ENCODE measurements at places on chromosomes 6 and 20. TPM values are rescaled to one million over a fixed set of nuclear protein-coding genes. Genes with fewer than 3 reads are reported as not detected.
A peak's percentile ranks its signal among the peaks of the same experiment; 100 is the strongest.

DNA sequence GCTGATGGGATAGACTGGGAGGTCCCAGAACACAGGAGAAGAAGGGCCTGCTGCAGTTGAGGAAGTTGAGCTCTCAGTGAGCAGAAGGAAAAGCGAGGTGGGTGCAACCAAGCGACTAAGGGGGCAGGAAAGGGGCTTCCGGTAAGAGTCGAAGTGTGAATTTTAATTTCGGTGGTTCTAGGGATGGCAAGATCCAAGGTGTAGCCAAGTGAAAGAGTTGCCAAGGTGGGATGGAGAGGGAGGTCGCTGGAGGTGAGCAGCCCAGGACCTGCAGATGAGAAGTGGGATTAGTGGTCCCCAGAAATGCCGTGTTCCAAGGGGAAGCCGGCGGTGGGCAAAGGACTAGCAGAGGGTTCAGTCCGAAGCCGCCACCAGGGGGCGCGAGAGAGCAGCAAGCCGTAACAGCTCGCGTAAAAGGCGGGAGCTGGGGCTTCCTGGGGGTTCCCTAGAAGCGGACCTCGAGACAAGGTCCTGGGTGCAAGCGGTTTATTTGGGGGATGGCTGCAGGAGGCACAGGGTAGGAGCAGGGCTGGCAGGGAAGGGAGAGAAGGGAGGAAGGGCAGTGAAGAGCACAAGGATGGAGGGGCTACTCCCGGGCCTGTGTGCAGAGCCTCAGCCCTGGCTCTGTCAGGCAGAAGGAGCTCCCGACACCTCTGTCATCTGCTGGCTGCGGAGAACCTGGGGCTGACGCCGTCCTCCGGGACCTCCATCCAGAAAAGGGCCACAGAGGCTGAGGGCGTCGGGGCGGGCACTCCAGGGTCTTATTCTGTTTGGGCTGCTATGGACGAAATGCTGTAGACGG is 103.6 kb downstream of the PAX1 start:
- no peaks in the 10 kb centered on the region for H3K36me3 ChIP-seq
- H3K4me3 ChIP-seq, result no peak overlapping the region
- no peak overlapping the region for H3K27ac ChIP-seq
- H3K4me1 ChIP-seq, result no peaks in the 10 kb centered on the region

Gene OR2H2
- not detected for total RNA-seq

DNA sequence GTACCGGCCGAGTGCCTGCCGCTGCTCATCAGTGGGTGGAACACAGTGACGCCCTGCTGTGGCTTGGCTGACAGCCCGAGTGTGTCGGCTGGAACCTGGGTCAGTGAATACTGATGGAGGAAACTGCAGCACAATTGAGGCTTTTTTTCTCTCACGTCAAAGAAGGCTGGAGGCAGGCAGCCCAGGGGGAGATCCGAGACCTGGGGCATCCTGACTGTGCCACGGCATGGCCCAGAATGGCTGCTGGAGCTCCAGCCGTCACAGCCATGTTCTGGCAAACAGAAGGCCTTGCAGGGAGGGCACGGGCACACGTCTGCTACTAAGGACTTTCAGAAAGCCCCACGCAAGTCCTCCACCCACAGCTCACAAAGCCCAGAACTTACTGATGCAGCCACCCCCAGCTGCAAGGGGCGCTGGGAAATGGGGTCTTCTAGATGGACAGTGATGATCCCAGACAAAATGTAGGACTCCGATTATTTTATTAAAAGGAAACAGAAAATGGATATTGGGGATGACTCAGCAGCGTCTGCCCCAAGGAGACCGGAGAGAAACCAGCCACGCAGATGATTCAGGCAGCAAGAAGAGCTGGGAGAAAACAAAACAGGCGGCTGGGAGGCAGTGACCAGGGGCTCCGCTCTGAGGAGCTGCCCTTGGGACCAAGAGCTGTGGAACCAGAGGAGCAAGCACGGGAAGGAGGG is 140.0 kb downstream of the TAF4 start:
- peaks cover 6% of the 10 kb centered on the region for H3K36me3 ChIP-seq
- no peak for DNase-seq
- H3K27ac ChIP-seq, result no peak overlapping the region
- no peaks in the 10 kb centered on the region for H3K4me1 ChIP-seq
- no peaks in the 10 kb centered on the region for H3K27me3 ChIP-seq

DNA sequence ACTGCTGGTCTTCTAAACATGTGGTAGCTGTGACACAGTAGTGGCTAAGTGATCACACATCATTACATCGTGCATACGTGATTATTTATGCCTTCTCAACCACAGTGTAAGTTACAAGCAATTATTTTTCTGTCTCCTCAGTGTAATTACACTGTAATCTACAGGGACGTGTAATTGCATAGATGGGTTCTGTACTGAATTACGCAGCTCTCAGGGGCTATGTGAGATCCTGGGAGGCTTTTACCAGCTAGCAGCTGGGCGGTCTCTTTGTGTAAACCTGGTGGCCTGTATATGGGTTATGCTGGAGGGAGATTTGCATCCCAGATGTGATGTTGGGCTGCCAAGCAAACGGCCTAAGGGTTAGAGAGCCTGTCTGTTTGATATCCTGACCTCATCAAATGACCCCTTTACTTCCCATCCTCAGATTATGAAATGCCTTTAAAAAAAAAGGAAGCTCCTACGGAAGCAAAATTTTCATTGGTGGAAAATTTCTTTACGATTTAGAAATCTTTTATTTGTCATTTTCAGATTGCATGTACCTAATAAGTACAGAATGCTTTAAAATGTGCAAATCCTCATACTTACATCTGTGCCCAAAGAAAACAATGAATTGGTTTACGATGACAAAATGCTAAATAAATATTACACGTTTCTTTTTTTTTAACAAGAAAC is 402.8 kb upstream of the JAG1 start:
- H3K36me3 ChIP-seq, result no peaks in the 10 kb centered on the region
- no peak overlapping the region for H3K27ac ChIP-seq
- H3K4me3 ChIP-seq, result no peak overlapping the region
- peak; percentile 32 for DNase-seq
- no peaks in the 10 kb centered on the region for H3K27me3 ChIP-seq

GRCh38 chr6:148840256-148840655 is 93.4 kb downstream of the UST start:
- no peak for DNase-seq
- H3K27me3 ChIP-seq, result no peaks in the 10 kb centered on the region
- no peak overlapping the region for H3K27ac ChIP-seq
- no peaks in the 10 kb centered on the region for H3K4me1 ChIP-seq

GRCh38 chr6:148983101-148983761 is 236.4 kb downstream of the UST start:
- H3K4me3 ChIP-seq, result no peak overlapping the region
- H3K27me3 ChIP-seq, result no peaks in the 10 kb centered on the region
- H3K27ac ChIP-seq, result no peak overlapping the region
- no peaks in the 10 kb centered on the region for H3K36me3 ChIP-seq
- H3K4me1 ChIP-seq, result no peaks in the 10 kb centered on the region

Gene TDRD6
- 0.34 TPM for total RNA-seq

- no peak overlapping the region for H3K27ac ChIP-seq
- no peak overlapping the region for H3K4me3 ChIP-seq
- H3K4me1 ChIP-seq, result no peaks in the 10 kb centered on the region
- DNase-seq, result no peak
- no peaks in the 10 kb centered on the region for H3K27me3 ChIP-seq
- H3K36me3 ChIP-seq, result no peaks in the 10 kb centered on the region
Measured at GRCh38 chr6:137120748-137121147, 52.7 kb downstream of the IL22RA2 start.

DNA sequence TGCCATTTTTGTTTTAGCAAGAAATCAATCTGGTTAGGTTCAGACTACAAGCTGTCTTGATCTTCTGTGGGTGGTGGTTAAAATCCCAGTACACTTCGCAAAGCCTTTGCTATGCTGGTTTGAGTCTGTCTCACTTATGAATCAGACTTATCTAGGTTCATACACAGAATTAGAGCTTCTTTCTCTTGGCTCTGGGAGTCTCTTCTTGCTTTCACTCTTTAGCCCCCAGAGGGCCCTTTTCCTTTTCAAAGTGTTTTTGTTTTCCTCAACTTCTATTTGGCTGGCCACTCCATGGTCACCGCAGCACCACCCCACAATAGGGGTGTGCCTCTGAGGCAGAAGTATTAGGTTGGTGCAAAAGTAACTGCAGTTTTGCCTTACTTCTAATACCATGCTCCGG is 21.3 kb downstream of the ECI2 start:
- H3K36me3 ChIP-seq, result peaks cover 18% of the 10 kb centered on the region
- H3K4me1 ChIP-seq, result peaks cover 3% of the 10 kb centered on the region
- H3K27ac ChIP-seq, result no peak overlapping the region
- no peaks in the 10 kb centered on the region for H3K27me3 ChIP-seq
- no peak for DNase-seq
- no peak overlapping the region for H3K4me3 ChIP-seq

DNA sequence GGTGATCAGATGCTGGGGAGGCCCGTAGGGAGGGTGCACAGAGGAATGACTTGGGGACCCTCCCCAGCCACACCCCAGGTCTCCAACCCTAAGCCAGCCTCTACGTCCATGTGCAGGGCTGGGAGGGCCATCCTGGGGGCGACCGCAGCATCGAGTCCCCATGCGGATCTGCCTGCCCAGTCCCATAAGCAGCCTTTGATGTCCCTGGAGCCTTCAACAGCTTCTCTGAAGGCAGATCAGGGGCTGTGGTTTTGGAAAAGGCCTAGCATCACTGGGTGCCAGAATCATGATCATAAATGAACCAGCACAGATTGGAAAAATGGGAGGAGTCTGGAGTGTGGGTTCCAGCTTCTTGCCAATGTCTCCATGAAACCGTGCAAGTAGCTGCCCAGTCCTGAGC is 22.9 kb downstream of the TOX2 start:
- H3K27me3 ChIP-seq, result no peaks in the 10 kb centered on the region
- H3K4me3 ChIP-seq, result no peak overlapping the region
- peaks cover 44% of the 10 kb centered on the region for H3K4me1 ChIP-seq
- DNase-seq, result no peak
- peak overlapping the region; percentile 32 for H3K27ac ChIP-seq

- peak within 1 kb of the TSS; percentile 75 for H3K4me3 ChIP-seq
- H3K27me3 ChIP-seq, result no peaks in the 10 kb centered on the region
- H3K27ac ChIP-seq, result peak within 1 kb of the TSS; percentile 74
- H3K36me3 ChIP-seq, result no peaks in the 10 kb centered on the region
Measured at GRCh38 chr6:31271641-31272357, at the start of gene HLA-C. Gene HLA-C, minus strand, starts transcription at chr6:31272092. Its CDS starts 21 bp downstream, at chr6:31272071.

Gene SLC17A3
- total RNA-seq, result not detected

Gene TFAP2D
- total RNA-seq, result not detected

Gene MYH7B
- total RNA-seq, result 0.55 TPM

Gene MTHFD1L
- total RNA-seq, result 8.8 TPM

Gene LZTS3
- 18.6 TPM for total RNA-seq

DNA sequence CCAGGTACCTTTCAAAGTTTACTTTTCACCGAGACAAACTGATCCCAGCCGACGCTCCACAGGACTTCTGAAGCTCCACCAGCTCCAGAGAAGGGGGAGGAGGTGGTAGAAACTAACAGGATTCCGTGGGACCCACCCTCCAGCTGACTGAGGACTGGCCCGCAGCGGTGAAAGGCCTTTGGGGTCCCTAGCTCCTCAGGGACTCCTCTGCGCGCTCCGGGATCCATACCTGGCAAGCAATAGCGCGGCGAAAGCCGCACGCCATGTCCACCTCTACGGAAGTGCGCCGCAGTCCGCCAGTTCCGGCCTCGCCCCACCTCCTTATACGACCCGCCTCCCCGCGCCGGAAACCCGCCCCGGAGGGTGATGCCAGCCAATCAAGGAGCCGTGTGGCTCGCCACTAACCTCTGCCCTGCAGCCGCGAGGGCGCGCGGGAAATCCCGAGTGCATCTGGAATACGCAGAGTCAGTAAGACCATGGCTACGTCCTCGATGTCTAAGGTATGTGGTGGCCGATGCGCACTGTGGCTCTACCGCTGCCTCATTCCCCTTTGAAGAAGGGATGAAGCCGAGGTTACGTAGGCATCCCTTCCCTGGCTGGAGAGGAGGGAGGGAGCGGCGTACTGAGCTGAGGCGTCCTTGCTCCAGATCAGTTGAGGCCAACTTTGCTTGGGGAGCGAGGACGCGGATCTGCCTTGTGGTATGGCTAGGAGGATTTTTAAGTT is at the start of the genes ORC3 and RARS2:
Gene ORC3, plus strand, starts transcription at position 443 of the 724 bp plus-strand sequence. Its CDS starts 34 bp downstream, at position 477.
Gene RARS2, minus strand, starts transcription at position 295 of the 724 bp plus-strand sequence. Its CDS starts 30 bp downstream, at position 265.
- H3K4me3 ChIP-seq, result peak within 1 kb of the TSS; percentile 97
- no peaks in the 10 kb centered on the region for H3K27me3 ChIP-seq
- H3K36me3 ChIP-seq, result no peaks in the 10 kb centered on the region
- peak within 1 kb of the TSS; percentile 94 for H3K27ac ChIP-seq
- H3K4me1 ChIP-seq, result peaks cover 6% of the 10 kb centered on the region

DNA sequence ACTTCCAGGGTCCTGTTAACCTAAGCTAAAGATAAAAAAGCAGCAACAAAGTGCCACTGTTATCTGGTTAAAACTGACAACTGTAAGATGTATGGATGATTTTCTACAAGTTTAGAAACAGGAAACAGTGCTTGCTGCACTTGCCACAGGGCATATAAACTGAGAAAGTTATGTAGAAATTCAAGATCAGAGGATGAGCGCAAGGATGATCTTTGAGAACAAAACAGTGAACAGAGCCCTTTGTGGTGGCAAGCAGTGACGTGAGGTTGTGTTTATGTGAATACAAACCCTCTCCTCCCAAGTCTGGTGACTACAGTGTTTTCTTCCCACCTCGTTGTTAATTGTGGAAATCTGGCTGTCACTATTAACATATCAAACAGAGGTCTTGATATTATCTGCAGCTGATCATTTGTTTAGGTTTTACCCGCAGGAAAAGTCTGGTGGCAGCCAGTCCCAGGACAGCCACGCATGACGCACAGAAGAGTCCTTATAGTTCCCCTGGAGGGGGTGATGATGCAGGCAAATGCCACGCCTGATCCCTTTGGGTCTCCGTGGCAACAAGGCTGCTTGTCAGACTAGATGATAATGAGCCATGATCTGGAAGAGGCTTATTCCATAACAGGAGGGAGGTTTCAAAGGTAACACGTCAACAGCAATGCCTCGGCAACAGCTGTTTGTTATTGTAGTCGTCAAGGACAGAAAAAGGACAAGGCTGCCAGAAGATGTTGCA is 43.1 kb upstream of the TNFAIP3 start:
- H3K27me3 ChIP-seq, result no peaks in the 10 kb centered on the region
- H3K27ac ChIP-seq, result no peak overlapping the region
- H3K36me3 ChIP-seq, result no peaks in the 10 kb centered on the region
- H3K4me1 ChIP-seq, result peaks cover 40% of the 10 kb centered on the region

Gene CAGE1
- not detected for total RNA-seq

Gene CASS4
- total RNA-seq, result 30.7 TPM
